NCI-H510A (cell line): ENCODE measurements at places on chromosomes 13 and 19.

- DNase-seq = no peak
These were observed 5.4 kb downstream of the FLT1 start for GRCh38 chr13:28489524-28489931.

GRCh38 chr13:101536079-101536478 lies 83.6 kb downstream of the ITGBL1 start:
- DNase-seq = no peak

- DNase-seq = no peak
These were observed 456.4 kb downstream of the FGF14 start for GRCh38 chr13:101945435-101945834.

GRCh38 chr19:11563532-11563931 lies 4.5 kb upstream of the ELOF1 start:
- no peak for DNase-seq

DNA sequence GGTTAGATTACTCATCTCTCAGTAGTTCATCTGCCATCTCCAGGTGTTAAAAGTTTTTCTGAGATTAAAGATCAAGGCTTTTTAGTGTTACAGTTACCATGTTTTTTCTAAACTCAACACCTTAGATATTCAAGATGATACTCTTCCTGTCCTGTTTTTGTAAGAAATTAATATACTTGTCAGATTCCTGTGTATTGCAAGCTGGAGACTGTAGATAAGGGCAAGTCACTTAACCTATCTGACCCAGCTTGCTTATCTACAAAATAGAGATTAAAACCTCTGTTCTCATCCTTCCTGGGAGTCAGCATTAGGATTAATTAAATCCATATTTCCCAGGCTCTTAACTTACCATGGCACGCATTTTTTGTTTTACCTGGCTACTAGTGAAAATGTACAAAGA lies 25.2 kb downstream of the SUGT1 start:
- no peak for DNase-seq

- DNase-seq = no peak
These were observed 537.4 kb downstream of the MYO16 start for GRCh38 chr13:109166804-109167203.

DNA sequence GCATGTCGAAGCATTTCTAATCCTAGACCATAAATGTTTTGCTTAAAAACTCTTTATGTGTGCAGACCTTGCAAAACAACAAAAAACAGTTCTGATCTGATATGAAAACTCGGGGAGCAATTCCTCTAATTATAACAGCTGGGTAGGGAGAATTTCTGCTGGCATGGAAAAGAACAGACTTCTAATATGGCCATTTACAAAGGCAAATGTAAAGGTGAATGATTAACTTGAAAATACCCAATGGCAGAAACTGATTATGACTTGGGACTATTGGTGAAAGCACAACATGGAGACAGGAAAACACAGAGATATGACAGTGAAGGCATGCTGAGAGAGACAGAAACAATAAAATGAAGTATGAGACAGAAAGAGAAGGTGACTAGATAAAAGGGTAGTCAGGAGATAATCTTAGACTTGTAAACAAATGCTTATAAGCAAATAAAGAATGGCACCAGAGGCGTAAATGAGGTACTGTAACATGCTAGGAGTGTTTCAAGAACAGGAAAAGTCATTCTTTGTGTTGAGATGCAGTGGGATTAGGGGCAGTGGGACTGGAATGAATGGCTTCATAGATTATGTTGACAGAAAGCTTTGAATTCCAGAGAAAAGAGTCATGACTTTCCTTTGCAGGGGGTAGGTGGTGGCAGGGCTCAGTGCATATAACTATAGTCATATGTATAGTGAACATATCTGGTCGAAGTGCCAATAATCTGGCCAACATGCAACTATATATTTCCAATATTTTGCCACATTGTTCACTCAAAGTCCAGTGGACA lies 393.0 kb downstream of the ITGBL1 start:
- DNase-seq = no peak

GRCh38 chr13:77338961-77339401 lies 12.1 kb upstream of the MYCBP2 start:
- DNase-seq = no peak
